RPMI8226 (cell line): ENCODE measurements at places on chromosomes 7 and 10.

GRCh38 chr10:110006358-110007160, 1.2 kb upstream of the ADD3 start:
- no peak for DNase-seq

- peak; percentile 89 for DNase-seq
Measured at GRCh38 chr7:44629829-44630522, 23.5 kb downstream of the OGDH start.

DNA sequence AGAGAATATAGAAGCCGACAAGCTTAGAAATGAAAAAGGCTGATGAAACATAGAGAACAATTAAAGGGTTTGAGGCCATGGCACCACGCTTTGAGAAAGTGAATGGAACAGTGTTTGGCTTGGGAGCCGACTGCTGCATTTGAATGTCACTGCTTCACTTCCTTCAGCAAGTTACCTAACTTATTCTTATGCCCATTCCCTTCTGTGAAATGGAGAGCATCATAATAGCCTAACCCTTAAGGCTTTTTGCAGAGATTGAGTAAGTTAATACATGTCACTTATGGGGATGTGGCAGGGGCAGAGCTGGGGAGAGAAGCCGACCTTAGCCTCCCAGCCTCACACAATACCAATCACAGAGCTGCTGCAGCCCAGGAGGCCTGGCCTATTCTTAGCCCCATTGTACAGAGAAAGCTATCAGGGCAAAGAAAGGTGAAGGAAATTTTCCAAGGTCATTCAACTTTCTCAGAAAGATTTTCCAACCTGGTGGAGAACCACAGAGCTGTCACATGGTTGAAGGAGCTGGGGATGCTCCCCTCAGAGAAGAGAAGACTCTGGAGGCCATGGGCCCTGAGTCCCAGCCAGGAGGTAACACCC, 186.0 kb upstream of the GDF10 start:
- DNase-seq: no peak

DNA sequence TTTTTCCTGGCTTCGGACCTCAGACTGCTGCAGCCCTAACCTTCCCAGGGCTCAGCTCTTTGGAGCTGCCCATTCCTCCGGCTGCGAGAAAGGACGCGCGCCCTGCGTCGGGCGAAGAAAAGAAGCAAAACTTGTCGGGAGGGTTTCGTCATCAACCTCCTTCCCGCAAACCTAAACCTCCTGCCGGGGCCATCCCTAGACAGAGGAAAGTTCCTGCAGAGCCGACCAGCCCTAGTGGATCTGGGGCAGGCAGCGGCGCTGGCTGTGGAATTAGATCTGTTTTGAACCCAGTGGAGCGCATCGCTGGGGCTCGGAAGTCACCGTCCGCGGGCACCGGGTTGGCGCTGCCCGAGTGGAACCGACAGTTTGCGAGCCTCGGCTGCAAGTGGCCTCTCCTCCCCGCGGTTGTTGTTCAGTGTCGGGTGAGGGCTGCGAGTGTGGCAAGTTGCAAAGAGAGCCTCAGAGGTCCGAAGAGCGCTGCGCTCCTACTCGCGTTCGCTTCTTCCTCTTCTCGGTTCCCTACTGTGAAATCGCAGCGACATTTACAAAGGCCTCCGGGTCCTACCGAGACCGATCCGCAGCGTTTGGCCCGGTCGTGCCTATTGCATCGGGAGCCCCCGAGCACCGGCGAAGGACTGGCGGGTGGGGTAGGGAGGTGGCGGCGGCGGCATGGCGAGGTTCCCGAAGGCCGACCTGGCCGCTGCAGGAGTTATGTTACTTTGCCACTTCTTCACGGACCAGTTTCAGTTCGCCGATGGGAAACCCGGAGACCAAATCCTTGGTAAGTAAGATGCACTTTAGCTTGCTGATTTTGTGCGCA, at the start of gene PLXDC2:
Gene PLXDC2 (plus strand): TSS at position 22 of the 820 bp plus-strand sequence.
- peak; percentile 33 for DNase-seq

DNA sequence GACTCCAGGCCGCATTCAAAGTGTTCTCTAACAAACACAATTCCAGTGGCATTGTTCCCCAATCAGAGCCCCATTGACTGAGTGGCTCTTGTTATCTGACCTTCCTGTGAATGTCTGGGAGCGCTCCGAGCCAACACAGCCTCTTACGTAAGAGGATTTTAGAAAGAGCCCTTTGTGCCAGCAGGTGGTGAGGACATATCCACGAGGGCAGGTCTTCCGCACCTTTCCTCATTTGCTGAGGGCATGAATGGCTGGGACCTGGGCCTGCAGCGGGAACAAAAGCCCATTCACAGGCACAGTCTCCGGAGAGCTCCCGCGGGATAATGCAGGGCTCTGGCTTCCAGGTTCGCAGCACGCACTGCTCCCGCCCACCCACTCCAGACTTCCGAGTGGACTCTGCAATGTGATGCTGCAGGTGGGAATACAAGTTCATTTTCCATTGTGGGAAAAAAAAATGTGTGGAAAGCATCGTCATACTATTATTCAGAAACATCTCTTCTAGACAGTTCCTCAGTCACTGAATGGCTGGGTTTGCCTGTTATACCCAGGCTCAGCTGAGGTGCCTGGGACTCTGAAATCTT, 295.0 kb upstream of the IGFBP3 start:
- DNase-seq: no peak

DNA sequence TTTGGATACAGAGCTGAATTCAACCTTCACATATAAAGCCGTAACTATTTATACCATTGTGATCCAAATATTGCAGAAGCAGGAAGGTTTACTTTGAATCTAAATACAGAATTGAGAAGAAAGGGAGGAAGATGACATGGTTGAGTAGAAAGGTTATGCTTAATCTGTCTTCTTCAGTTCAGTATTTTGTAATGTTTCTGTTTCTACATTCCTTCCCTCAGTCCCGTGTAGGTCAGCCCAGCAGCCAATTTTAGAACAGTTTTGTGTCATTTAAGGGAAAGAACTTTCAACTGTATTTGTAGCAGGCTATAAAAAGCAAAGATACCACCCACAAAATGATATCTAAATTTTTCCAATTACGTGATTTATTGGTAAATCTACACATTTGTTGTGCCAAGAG, 97.4 kb downstream of the CPED1 start:
- no peak for DNase-seq

DNA sequence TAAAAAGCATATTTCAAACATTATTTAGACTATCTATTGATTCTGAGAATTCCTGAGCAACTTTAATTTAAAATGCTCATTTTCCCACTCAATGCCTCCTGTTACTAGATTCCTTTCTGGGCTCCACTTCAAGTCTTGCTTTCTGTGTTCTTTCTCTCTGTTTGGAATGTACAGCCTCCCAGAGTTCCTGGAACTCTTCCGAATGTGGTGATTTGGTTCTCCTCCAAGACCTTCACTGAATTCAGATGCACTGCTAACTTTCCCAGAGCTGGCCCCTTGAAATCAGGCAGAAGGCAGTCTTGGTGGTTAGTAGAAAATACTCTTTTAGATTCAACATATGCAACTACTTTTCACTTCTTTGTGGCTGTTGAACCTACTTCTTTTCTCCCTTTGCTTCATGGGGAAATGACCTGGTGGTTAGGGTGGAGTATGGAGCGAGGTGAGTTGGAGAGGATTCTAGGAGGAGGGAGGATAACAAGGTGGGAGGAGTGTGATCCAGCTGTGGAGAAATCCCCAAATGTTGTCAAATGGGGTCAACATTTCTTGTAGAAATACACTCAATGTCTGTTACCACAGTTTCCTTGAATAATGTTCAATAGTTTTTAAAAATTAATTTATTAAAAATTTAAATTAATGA, 27.9 kb upstream of the CCDC7 start:
- no peak for DNase-seq

DNA sequence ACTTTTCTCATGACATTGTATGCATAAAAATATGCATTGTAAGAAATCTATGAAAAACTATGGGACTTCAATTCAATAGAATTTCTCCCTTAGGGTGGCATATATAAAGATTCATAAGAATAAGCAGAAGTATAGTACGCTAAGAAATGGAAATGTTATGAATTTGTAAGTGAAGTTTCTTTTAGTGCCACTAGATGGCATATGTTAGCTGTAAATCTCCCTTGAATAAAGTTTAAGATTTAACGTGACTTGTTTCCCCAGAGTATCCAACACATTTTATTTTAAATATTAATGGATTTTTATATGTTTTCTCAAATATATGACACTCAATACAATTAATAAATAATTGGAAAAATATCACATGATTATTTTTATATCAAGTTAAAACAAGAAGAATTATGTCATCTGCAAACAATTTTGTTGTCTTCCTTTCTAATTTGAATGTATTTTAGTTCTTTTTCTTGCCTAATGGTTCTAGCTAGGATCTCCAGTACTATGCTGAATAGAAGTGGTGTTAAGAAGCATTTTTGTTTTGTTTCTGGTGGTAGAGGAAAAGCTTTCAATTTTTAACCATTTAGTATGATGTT, 287.2 kb downstream of the HGF start:
- peak; percentile 33 for DNase-seq

DNA sequence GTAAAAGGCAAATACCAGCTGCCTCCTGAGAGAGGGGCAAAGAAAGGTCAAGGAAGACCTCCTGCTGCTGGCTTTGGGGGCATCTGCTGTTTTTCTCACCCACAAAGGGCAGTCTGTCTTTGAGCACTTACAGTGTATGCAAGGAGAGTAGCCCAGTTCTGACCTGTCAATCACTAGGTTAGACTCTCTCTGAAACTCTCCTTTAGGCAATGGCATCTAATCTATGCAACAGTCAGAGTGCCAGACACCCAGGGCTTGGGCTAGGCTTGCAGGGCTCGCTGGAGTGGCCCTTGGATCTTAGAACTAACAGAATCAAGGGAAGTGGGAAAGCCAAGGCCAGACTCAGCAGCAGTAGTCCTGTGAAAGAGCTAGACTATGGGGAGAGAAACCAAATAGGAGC, 522.9 kb downstream of the NRG3 start:
- DNase-seq: no peak

DNA sequence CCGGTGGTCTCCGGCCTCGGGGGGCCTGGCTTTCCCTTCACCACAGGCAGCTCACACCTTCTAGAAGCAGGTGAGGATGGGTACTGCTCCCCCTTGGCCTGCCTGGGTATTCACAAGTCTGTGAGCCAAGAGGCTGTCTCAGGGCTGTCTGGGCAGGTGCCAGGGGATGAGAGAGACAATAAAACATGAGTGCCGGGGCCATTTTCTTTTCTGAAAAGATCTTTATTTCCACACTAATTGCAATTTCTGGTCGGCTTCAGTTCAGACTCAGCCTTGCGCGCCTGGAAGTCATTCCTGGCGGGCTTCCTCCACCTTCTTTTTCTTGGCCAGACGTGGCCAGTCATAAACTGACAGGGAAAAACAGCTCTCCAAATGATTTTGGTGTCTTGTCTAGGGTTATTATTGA, 171.2 kb downstream of the ARHGAP12 start:
- peak; percentile 6 for DNase-seq

- no peak for DNase-seq
Measured at GRCh38 chr10:130875897-130876472, 435.5 kb downstream of the TCERG1L start.

DNA sequence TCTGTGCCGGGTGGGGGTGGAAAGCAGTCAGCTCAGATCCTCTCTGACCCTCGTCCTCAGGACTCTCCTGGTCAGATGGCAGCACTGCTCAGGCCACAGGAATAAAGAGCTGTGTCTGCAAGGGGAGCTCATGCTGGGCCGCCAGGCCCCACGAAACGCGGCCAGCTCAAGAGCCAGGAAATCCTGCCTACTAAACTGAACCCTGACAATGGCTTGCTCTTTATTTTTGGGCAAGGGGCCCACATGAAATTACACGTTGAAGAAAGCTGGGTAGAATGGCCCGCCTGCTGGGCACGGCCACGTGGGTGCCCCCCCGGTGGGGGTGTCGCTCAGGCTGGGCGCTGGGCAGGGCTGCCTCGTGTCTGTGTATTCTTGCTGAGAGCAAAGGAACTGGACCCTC, 103.0 kb downstream of the ITIH5 start:
- DNase-seq: no peak

- DNase-seq: no peak
Measured at GRCh38 chr10:104452977-104453376, 99.3 kb downstream of the CFAP58 start.

- DNase-seq: no peak
Measured at GRCh38 chr7:33251301-33251700, 121.9 kb downstream of the BBS9 start.
